ENCODE measurements at places on chromosomes 12 and 14.

- DNase-seq, result no peak
Observed at GRCh38 chr12:102958073-102958829, 777 bp downstream of the ASCL1 start.

- DNase-seq, result no peak
Observed at GRCh38 chr12:93839064-93839463, 161.9 kb downstream of the CRADD start.

DNA sequence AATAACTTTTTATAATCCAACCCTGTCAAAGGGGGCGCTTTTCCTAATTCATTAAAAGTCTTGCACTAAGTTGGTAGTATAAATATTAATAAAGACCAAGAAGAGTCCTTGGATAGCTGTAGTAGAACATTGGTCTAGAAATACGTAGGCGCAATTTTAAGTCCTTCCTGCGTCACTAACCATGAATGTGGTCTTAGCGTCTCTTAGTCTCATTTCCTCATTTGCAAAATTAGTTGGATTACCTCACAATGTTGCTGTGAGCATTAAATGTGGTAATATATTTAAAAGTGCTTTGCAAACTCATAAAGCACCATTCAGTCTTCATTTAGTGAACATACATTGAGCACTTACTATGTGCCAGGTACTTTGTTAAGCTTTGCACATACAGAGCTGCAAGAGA is 149.7 kb downstream of the AEBP2 start:
- no peak for DNase-seq

DNA sequence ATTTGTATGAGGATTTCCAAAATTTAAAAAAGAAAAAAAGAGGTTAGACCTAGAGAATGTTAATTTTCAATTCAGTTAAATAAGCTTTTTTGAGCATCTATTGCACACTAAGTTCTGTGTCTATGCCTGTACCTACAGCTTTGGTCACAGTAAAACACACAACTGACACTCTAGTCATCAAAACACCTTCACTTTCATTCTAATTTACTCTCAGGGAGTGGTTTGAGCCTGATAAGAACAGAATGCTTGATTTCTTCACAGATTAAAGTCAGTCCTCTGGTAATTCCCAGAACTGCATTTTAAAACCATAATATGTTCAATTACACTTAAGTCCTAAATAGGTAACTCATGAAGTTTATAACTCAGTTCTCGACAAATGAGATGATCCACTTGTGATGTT is 9.2 kb downstream of the SLC5A8 start:
- DNase-seq, result no peak

- DNase-seq, result no peak
Observed at GRCh38 chr12:92331383-92331782, 185.7 kb upstream of the BTG1 start.

DNA sequence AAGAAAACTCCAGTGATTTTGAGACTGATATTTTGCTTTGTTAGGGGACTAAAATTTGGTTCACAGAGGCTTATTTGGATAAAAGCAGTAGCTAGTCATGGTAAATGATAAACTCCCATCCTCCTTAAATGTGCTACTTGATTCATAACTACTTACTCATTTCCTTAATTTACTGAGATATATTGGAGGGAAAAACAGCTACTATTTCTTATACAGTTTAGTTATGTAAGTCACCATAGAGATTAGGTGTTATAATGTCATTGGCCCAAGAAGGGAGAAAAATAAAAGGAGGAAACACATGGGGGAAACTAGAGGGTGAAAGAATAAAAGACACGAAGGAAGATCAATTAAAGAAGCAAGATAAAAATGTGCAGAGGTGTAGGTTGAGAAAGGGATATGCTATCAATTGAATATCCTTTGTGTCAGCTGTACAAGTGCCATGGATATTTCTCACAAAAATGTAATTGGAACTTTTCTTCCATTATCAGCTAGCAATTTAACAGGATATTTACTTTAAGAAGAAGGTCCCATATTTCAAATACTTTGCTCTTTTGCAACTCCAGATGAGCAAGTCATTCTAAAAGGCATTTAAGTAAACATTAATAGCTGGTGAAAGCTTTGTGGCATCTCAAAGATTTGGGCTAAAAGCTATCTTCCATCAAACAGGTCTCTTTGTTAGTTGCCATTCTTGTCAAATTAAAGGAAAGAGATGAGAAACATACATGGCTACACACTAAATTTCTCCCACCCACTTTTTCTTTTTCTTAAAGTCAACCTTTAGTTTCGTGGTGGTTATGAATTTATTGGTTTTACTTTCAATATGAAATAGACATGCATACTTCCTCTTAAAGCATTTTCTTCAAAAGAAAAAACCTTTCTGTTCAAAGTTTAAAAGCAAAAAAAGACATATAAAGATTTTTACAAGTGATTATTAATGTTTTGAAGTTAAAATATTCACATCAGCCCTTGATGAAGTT is 439.5 kb downstream of the CCER1 start:
- no peak for DNase-seq

DNA sequence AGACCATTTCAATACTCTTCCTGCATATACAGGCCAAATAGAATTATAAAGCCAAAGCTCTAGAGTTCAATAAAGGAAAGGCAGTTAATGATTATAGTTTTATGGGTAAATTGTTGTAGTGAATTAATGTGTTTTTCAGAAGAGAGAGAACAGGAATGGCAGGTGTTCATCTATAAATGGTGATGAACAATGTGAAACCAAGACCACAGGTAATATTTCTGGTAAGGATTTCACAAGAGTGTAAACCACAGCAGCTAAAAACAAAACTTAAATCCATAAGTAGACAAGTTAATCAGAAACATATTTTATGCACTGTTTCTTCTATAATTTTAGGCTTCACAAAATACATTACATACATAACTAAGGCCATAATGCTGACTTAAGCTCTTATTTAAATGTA is 204.4 kb downstream of the SYT1 start:
- DNase-seq, result no peak

DNA sequence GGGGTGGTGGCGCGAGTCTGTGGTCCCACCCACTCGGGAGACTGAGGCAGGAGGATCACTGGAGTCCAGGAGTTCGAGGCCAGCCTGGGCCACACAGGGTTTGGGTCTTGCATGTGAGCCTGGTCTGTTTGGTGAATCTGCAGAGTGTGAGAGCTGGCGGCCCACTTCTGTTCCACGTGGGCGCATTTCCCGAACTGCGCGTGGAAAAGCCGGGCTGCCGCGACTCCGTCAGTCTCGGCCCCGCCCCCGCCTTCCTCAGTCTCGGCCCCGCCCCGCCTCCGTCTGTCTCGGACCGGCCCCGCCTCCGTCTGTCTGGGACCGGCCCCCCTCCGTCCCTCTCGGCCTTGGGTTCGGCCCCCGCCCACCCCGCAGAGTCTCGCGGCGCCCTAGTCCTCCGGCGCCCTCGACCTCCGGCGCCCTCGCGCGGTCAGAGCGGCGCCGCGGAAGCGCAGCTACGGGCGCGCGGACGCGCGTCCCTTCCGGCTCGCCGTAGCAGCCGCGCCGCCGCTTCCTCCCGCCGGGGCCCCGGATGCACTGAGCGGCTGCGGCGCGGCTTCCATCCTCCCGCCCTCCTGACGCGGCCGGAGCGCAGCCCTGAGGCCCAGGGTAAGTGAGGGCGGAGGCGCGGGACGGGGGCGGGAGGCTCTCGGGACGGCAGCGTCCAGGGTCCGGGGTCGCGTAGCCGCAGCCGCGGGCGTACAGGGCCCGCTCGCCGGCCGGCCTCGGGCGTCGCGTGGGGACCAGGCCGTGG is at the start of gene EP400:
TSS of gene EP400 (plus strand) at position 512 of the 751 bp plus-strand sequence. CDS start 10,678 bp downstream, outside the sequence.
- DNase-seq, result peak; percentile 93

- DNase-seq, result no peak
Observed at GRCh38 chr14:77763316-77763715, 2.4 kb upstream of the SNW1 start.

DNA sequence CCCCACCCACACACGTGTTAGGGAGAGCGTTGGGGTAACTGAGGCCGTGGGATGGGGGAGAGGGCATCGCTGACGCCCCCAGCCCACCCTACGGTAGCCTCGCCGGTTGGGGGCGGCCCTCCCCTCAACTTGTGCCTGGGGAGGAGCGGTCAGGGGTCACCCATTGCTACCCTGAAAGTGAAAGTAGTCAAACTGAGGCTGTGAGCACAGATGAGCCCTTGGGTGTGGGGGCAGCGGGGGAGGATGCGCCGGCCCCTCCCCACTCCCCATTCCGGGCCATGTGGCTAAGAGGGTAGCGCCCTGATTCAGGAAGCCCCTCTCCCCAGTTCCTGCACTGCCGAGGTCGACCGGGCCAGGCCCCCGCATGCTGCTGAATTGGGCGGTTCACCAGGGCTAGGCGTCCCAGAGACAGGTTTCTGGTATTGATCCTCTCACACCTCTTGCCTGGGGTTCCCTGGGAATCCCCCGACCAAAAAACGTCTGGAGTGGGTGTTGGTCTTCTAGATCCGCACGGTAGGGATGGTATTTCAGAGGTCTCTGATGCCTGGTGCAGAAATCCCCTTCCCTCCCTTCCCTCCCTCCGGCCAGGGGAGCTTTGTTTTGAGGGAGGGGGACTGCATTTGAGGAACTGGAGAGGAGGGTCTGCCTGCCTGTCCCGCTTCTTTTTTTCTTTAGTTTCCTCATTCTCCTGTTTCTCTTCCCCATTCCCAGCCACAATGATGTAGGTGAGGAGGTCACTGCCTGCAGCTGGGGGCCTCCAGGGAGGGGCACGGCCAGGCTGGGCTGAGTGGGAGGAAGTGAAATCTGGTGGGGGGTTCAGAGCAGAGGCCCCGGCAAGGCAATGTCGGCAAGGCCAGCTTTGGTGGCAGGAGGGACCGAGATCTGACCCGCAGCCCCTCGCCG is 1.0 kb downstream of the SH2B3 start:
- no peak for DNase-seq

DNA sequence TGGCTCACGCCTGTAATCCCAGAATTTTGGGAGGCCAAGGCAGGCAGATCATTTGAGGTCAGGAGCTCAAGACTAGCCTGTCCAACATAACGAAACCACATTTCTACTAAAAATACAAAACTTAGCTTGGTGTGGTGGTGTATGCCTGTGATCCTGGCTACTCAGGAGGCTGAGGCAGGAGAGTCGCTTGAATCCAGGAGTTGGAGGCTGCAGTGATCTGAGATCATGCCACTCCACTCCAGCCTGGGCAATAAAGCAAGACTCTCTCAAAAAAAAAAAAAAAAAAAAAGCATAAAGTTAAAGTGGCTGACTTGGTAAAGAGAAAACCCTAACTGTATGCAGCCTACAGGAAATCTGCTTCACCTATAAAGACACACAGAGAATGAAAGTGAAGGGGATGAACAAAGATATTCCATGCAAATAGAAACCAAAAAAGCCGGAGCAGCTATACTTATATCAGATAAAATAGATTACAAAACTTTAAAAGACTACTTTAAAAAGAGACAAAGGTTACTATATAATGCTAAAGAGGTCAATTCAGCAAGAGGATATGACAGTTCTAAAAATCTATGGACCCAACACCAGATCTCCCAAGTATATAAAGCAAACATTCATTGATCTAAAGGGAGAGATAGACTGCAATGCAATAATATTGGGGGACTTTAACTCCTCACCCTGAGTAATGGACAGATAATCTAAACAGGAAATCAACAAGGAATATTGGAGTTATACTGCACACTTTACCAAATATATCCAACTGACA is 4.1 kb downstream of the CLEC2B start:
- no peak for DNase-seq

Measured in stimulated activated CD8-positive, alpha-beta memory T cell treated with anti-CD3 and anti-CD28 coated beads, Interleukin-12 subunit alpha, Interleukin-12 subunit beta, amount 100 ng/mL, for 1 hour (primary cell).